ENCODE measurements at places on chromosomes 11 and 22.

GRCh38 chr11:118672846-118673245 lies 6.6 kb downstream of the TREH start:
- DNase-seq, result no peak

- no peak for DNase-seq
Measured at GRCh38 chr11:34086554-34087283, 18.7 kb upstream of the NAT10 start.

- no peak for DNase-seq
Measured at GRCh38 chr11:134024420-134025081, 44.3 kb upstream of the JAM3 start.

- no peak for DNase-seq
Measured at GRCh38 chr11:8789864-8790263, 107.3 kb downstream of the RPL27A start.

DNA sequence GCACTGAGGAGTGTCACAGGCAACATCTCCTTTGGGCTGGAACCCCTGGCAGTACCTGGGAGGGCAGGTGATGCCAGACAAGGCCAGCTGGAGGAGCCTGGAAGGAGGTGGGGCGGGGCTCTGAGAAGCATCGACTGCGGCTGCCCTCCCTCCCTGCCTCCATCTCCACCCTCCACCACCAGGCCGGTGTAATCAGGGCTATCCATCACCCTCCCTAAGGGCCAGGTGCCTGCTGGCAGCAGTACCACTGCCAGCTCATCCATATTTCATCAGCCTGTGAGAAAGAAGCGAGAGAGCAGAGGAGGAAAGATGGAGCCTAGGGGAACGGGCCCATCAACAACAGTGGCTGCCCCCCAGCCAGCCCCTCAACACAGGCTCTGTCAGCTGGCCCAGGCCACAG lies 51.4 kb upstream of the RASD2 start:
- no peak for DNase-seq

GRCh38 chr11:126930091-126930841 lies 70.3 kb downstream of the KIRREL3 start:
- DNase-seq, result no peak

DNA sequence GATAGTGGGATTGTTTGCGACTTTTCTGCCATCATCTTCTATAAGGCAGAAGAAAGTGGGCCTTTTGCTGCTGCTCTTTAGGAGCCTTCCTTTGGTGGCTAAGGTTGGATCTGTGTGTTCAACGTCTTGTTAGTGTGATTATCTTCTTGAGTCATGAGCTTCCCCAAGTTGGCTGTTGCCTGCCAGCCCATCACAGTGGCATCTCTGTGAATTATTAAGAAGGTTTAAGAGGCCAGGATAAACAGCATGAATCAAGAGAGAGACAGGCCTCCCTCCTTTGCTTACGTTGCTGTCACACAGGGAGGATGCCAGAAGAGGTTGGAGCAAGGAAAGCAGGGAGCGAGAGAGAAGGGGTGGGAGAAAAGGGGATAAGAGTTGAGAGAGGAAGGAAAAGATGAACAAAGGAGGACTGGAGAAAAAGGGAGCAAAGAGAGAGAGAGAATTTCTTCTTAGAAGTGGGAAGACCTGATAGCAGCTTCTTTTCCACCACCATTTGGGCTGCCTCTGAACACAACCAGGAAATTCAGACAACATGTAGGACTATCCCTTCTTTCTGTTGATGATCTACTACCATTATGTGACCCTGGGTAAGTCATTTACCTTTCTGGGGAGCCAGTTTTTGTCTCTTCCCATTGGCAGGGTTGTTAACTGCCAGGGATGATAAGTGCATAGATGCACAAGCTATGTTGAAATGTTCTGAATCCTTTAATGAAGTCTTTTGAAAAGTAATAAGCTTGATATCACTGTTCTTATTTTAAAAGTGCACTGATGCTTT lies 126.5 kb downstream of the NAV2 start:
- no peak for DNase-seq

- peak; percentile 56 for DNase-seq
Measured at GRCh38 chr11:63573881-63574855, 11.0 kb upstream of the PLAAT2 start.

- DNase-seq, result no peak
Measured at GRCh38 chr22:19473578-19473977, 5.4 kb downstream of the UFD1 start.

GRCh38 chr11:12818333-12819015 lies 144.3 kb downstream of the TEAD1 start:
- DNase-seq, result peak; percentile 48

- DNase-seq, result peak; percentile 83
Measured at GRCh38 chr11:45025716-45026492, 75.2 kb upstream of the TP53I11 start.

- DNase-seq, result no peak
Measured at GRCh38 chr11:34846467-34846866, 69.7 kb downstream of the APIP start.

GRCh38 chr11:68021167-68021787 lies 9.2 kb upstream of the NDUFS8 start:
- DNase-seq, result no peak

DNA sequence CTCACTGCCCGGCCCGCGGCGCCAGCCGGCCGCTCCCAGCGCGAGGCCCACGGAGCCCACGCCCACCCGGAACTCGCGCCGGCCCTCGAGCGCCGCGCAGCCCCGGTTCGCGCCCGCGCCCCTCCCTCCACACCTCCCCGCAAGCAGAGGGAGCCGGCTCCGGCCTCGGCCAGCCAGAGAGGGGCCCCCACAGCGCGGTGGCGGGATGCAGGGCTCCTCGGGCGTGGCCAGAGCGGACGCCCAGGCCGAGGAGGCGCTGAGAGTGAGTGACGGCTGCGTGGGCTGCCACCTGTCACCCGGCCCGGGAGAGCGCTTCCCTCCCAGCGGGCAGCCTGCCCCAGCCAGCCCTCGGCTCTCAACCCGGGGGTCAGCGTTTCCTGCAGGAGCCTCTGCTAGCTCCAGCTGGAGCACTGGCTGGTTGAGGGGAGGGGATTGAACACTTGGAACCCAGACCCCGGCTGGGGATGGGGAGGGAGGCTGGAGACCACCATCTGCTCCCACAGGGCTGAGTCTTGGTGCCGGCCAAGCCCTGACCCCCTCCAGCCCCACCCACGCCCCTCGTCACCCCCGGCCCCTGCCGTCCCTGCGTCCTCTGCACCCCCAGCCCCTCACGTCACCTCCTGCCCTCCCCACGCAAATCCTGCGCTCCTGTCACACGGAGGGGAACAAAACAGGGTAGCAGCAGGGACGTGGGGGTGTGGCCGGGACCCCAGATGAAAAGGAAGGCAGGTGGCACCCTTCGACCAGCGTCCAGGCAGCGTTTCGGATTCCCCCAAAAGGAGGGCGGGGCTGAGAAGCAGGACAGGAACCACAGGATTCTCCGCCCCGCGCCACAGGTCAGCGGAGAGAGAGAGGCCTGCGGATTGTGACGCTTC lies 157.0 kb downstream of the BRD1 start:
- DNase-seq, result no peak

- peak; percentile 69 for DNase-seq
Measured at GRCh38 chr22:20430720-20431510, 6.7 kb downstream of the SCARF2 start.

GRCh38 chr22:35894937-35895708 lies 133.5 kb downstream of the RBFOX2 start:
- no peak for DNase-seq

GRCh38 chr11:6693342-6694228 lies 10.4 kb upstream of the MRPL17 start:
- no peak for DNase-seq

- no peak for DNase-seq
Measured at GRCh38 chr11:70108250-70108649, 30.1 kb downstream of the ANO1 start.

DNA sequence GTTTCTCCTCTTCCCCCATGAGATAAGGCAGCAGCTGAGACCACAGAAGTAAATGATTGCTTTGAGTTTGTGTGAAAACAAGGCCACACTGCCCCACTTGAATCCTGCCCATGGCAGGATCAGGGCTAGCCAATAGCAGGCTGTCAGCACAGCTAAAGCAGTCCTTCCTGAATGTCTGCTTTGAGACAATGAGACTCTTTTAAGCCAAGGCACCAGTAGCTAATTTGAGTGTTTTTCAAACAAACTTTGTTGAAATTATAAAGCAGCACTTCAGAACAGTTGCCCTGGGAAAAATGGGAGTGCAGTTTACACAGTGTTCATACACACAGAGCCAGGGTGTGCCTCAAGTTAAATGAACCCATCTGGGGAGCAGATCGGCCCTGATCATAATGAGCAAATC lies 103.5 kb upstream of the OR5AK2 start:
- DNase-seq, result no peak

- DNase-seq, result no peak
Measured at GRCh38 chr22:24404561-24405275, 22.7 kb upstream of the ADORA2A start.

DNA sequence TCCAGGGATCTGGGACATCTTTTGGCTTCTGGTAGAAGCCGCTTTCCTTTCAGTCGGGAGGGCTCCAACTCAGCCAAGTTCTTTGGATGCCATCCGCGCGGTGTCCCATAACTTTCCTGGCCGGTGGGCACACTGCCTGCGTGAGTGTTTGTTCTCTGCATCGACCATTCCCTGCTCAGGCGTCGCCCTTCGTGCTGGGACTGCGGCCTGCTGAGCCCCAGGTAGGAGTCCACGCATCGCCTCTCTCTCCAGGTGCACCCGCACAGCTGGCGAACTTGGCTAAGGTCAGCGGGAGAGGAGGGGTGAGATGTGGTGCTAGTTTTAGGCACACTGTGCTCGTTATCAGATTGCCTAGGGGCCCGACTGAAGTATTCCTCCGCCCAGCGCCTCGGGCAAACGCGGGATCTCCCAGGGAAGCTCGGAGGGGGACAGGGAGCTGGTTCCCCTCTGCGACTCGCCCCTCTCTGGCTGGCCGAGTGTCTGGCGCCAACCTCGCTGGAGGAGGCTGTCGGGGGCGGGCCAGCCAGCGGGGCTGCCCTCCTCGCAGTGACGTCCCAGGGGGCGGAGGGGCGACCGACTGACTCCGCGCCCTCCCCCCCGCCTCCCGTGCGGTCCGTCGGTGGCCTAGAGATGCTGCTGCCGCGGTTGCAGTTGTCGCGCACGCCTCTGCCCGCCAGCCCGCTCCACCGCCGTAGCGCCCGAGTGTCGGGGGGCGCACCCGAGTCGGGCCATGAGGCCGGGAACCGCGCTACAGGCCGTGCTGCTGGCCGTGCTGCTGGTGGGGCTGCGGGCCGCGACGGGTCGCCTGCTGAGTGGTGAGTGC lies at the start of gene LAYN:
Gene LAYN, plus strand, starts transcription at position 607 of the 823 bp plus-strand sequence. Its CDS starts 124 bp downstream, at position 731.
- peak; percentile 64 for DNase-seq

DNA sequence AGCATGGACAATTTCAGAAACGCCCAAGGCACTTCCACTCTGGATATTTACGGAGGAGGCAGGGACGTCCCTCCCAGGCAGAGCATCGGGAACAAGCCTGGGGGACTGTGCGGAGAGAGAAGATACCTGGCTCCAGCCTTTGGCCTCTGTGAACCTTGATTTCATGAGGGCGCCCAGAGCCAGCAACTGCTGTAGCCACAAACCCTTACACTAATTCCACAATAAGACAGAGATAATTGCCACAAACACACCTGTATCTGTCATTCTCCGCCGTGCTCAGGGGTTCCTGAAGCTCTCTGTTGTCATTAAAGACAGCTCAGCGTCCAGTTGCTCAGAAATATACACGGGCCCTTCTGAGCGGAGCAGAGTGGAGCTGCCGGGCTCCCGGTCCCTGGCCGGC lies 1292.1 kb downstream of the TBC1D22A start:
- DNase-seq, result no peak

- no peak for DNase-seq
Measured at GRCh38 chr11:113675565-113675964, 30.5 kb downstream of the TMPRSS5 start.

DNA sequence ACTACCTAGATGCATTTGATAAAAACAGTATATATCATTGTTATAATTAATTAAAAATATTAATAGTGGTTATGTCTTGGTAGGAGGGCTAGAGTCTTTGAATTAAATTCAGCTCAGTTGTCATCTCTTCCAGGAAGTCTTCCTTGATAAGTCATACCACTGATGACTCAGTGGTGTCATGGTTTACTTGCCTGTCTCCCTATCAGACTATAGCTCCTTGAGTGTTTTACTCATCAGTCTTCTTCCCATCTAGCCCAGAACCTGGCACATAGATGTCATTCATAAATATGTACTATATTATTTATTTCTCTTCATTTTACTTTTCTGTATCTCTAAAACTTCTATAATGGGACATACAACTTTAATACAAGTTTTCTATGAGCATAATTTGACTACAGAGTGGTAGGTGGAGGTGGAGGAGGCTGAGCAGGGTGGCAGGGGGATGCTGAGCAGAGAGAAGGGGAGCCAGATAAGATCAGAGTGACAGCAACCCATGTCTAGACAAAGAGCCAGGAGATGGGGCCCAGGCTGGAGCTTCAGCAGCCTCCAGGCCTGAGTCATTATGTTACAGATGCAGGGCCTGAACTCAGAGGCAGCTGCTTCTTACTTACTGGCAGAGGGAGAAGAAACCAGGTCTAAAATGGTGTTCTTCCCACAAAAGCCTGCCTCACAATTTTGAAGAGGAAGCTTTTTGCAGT lies 82.3 kb upstream of the PHOX2A start:
- DNase-seq, result no peak

DNA sequence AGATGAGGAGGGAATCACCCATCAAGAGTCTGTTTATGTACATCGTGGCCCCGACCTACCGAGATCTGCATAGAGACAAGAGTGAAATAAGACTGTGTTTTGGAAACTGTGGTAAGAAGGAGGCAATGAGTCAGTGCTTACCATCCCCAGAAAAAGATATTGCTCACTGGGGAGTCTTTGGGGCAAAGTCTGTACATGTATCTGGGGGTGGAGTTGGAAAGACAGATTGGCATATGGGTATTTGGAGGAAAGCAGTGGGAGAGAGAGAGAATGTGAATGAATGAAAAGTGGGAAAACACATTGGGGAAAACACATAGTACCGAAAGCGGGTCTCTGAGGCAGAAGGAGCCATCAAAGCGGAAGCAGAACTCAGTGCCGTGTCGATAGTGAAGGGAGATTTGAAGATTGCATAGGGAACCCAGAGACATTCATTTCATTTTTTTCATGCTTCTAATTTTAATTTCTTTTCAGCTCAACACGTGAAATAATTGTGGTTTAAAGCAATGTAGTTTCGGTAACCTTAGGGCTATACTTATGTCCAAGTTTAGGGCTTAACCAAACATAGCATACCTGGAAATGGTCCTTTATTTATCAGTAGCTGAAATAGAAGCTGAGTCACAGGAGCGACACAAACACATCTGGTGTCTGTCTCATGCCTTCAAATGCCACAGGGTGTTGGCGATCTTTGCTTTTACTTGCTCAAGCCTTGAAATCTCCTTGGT lies 98.6 kb upstream of the CD44 start:
- no peak for DNase-seq

GRCh38 chr11:45078236-45079074 lies 68.0 kb upstream of the PRDM11 start:
- DNase-seq, result no peak

Measured in Right ventricle myocardium superior (tissue), 1 donor.